ENCODE measurements at places on chromosomes 1 and 21.

DNA sequence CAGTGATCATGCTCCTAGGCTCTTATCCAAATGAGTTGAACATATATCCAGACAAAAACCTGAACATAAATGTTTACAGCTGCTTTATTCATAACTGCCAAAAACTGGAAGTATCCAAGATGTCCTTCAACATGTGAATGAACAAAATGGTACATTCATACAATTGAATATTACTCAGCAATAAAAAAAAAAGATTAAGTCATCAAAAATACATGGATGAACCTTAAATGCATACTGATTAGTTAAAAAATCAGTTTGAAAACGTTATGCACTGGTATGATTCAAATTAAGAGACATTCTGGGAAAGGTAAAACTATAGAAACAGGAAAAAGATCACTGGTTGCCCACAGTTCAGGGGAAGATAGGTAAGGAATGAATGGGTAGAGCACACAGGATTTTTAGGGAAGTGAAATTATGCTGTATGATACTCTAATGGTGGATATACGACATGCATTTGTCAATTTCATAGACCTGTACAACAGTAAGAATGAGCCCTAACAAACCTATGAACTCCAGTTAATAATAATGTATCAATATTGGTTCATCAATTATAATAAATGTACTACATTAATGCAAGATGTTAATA lies 3.1 kb downstream of the LRRC40 start:
- H3K27me3 ChIP-seq, result no peaks in the 10 kb centered on the region
- H3K36me3 ChIP-seq, result peaks cover 2% of the 10 kb centered on the region
- peaks cover 8% of the 10 kb centered on the region for H3K4me1 ChIP-seq
- no peak for DNase-seq
- H3K4me3 ChIP-seq, result no peak overlapping the region

DNA sequence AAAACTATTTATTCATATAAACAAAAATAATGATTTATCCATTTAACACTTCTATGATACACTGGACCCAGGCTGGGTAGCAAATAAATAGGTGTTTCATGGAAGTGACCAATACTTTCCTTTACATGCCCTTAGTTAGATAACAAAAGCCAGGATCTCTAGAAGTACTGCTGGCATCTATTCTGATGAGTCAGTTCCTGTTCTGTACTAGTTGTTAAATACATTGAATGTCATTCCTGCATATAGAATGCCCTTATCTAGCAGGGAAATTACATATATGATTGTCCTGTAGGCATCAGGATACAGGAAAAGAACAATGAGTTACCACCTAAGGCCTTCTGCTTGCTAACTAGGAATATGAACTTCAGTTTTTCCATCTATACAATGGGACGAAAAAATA lies 130.8 kb downstream of the HFM1 start:
- no peak overlapping the region for H3K27ac ChIP-seq
- H3K4me1 ChIP-seq, result no peaks in the 10 kb centered on the region
- H3K4me3 ChIP-seq, result no peak overlapping the region
- DNase-seq, result no peak
- H3K27me3 ChIP-seq, result no peaks in the 10 kb centered on the region

GRCh38 chr1:164703463-164703862 lies 144.5 kb downstream of the PBX1 start:
- H3K27me3 ChIP-seq, result no peaks in the 10 kb centered on the region
- H3K27ac ChIP-seq, result no peak overlapping the region
- H3K36me3 ChIP-seq, result no peaks in the 10 kb centered on the region
- DNase-seq, result no peak
- H3K4me1 ChIP-seq, result peaks cover 15% of the 10 kb centered on the region

GRCh38 chr1:85451236-85451830 lies 13.6 kb downstream of the DDAH1 start:
- no peak overlapping the region for H3K27ac ChIP-seq
- peaks cover 2% of the 10 kb centered on the region for H3K4me1 ChIP-seq
- H3K4me3 ChIP-seq, result no peak overlapping the region
- H3K27me3 ChIP-seq, result no peaks in the 10 kb centered on the region
- H3K36me3 ChIP-seq, result no peaks in the 10 kb centered on the region
- no peak for DNase-seq

GRCh38 chr1:184199438-184200085 lies 148.0 kb downstream of the TSEN15 start:
- H3K4me3 ChIP-seq, result no peak overlapping the region
- DNase-seq, result no peak
- H3K4me1 ChIP-seq, result no peaks in the 10 kb centered on the region
- H3K27ac ChIP-seq, result no peak overlapping the region
- no peaks in the 10 kb centered on the region for H3K27me3 ChIP-seq

GRCh38 chr1:225958041-225958440 lies 17.0 kb upstream of the LEFTY2 start:
- DNase-seq, result no peak
- H3K36me3 ChIP-seq, result no peaks in the 10 kb centered on the region
- no peak overlapping the region for H3K4me3 ChIP-seq
- no peak overlapping the region for H3K27ac ChIP-seq

DNA sequence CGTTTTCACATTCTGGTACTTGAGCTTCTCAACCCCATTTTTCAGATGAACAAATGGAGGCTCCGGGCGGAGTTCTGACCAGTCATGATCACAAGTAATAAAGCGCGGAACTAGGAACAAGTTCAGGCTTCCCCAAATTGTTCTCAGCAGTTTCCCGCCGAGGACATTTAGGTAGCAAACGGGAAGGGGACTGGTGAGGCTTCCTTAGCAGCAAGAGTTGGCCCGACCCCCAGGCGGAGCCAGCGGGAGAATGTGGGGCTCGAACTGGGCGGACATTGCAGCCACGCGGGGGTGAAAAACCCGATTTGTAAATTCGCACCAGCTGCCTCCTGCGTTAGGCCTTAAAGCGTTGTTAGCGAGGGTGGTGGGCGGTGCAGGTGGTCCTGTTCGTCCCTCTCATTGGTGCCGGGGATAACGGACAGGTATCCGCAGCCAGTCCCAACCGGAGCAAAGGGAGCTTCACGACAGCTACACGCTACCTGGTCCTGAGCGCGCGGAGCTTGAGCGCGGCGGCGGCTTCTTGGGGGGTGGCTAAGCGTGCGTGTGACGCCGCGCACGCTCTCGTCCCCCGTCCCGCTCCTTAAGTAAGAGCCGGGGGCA lies 15.3 kb downstream of the SEMA6C start:
- H3K4me1 ChIP-seq, result peaks cover 24% of the 10 kb centered on the region
- peak overlapping the region; percentile 74 for H3K27ac ChIP-seq
- no peaks in the 10 kb centered on the region for H3K27me3 ChIP-seq

DNA sequence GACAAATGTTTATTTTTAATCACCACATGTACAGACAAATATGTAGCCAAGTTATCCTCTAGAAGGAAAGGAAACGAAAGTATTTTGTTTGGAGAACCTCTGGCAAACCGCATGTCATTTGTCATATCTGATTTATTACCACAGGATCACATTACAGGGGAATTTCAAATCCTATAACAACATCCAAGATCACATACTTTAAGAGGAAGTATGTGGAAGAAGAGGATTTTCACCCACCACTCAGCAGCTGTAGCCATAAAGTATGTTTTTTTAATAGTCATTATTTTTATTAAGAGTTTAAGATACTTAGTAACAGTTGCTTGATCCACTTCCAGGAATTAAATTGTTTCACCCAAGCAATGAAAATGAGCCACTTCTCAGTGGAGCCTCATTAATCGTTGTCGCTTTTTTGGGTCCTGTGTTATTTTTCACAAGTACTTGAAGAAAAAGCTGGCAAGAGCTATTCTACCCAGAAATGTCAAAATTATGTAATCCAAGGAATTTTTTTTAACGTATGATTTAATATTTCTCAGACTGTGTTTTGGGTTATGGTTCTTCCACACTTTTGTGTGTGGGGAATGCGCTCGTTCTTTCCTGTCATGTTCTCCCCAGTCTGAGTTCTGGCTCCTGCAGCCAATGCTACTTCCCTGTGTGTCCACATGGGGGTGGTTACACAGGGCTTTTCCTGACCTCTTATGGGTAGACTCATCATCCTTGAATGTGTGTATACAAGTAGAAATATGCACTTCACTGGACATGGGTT lies 6.9 kb downstream of the SERTAD4 start:
- peaks cover 24% of the 10 kb centered on the region for H3K4me1 ChIP-seq
- H3K4me3 ChIP-seq, result no peak overlapping the region
- H3K27me3 ChIP-seq, result peaks cover 3% of the 10 kb centered on the region
- no peak overlapping the region for H3K27ac ChIP-seq
- DNase-seq, result peak; percentile 71
- H3K36me3 ChIP-seq, result peaks cover 8% of the 10 kb centered on the region
